ENCODE measurements at places on chromosomes 11 and 22.

DNA sequence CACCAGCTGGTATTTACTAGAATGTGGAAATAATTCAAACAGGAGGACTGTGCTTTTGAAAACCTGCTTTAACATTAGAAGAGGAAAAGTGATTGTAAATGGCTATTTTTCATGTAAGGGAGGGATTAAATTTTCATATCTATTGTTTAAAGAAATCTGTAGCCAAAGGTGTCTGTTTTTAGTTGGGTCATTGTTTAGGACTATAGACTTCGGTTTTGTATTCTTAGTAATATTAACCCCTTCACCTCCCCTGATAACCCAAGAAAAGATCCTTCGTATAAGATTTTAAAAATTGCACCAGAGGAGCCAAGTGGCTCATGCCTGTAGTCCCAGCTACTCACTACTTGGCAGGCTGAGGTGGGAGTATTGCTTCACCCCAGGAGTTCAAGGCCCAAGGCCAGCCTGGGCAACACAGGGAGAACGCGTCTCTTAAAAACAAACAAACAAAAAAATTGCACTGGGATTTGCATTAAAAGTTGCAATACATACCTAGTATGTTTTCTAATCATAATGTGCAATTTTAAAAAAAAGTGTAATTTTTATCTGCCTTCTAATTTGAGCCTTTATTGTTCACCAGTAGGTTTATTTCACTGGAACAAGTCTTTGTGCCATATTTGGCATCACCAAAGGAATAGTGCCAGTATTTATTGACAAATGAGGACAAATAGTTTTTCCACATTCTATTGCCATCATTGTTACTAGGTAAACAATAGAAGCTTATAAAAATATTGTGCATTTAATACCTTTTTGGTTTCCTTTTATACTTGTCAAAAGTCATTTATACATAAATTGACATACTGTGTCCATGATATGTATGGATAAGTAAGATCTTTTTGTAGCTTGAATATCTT, 34.3 kb downstream of the MTMR3 start:
- DNase-seq: no peak

- peak; percentile 26 for DNase-seq
Measured at GRCh38 chr11:46445920-46446771, 54.6 kb upstream of the CHRM4 start.

- DNase-seq: no peak
Measured at GRCh38 chr22:40766956-40767355, 52.2 kb downstream of the SLC25A17 start.

DNA sequence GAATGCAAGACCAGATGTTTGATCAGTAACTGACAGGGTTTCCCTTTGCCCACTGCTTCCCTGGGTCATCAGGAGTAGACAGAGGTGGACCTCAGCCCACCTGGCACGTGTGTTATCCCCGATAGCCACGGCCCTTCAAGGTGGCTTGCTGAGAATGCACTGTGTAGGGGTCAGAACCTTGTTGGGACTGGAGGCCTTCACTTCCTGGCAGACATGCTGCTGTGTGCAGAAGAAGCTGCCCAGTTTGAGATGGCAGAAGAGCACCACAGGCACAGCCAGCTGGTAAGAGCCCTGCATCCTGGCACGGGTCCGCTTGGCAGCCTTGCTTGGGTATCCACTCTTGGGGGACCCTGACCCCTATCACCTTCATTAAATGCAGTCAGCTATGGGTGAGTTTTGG, 81.8 kb downstream of the SFI1 start:
- DNase-seq: no peak

GRCh38 chr11:40241524-40242051, 1217.9 kb downstream of the LRRC4C start:
- DNase-seq: no peak

Data from NCI-H2107 (cell line).